ENCODE measurements at places on chromosomes 1 and 21.
A peak's percentile ranks its signal among the peaks of the same experiment; 100 is the strongest.

DNA sequence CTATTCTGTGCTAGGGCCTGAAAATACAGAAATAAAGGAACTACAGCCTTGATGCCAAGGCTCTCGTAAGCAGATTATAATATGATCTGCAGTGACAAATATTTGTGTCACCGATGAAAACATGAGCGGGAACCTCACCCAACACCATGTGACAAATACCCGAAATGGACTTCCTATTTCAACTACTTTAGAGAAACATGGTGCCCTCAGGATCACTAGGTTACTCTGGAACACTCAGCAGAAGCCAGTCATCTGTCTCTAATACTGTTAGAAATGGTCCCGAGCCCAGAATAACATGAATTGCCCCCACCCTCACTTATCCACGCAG, 463 bp upstream of the VAMP3 start:
- no peak for DNase-seq

DNA sequence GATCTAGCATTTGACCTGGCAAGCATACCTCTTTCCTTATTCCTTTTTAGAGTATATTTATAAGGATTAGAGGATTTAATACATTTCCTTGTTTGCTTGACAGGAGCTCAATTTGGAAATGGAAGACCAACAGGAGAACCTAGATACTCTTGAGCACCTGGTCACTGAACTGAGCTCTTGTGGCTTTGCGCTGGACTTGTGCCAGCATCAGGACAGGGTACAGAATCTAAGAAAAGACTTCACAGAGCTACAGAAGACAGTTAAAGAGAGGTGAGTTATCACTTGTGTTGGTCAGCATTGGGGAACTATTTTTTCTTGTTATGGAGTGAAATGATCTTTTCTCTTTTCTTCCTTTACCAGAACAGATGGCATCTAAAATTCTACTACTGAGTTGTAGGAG, 123.4 kb upstream of the BMP8A start:
- DNase-seq, result no peak

DNA sequence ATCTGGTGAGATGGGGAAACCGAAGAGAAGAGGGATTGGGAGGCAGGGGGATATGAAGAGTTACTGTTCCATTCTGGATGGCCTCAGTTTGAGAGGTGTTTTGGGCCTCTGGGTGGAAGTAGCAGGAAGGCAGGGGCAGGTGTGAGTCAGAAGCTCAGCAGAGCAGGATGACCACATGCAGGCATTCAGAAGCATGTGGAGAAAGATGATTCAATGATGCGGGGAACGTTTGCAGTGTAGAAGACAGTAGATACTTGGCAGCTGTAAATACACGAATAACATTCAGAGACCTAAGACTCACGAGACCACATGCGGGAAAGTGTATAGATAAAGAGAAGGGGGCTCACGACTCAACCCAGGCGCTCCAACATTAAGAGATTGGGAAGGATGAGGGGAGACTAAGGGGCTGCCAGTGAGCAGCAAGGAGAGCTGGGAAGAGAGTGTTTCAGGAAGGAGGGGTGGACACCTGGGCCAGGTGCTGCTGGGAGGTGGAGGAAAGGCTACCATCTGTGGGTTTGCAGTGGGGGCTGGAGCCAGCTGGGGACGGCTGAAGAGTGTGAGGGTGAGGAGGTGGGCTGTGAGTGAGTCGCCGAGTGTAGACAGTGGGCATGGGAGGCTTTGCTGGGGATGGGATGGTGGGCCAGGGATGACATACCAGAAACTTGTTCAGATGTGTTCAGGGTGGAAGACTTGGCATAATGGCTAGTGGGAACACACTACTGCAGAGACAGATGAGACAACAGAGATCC, 5.8 kb upstream of the EPS8L3 start:
- DNase-seq, result peak; percentile 72

GRCh38 chr1:242002510-242002909, 3.6 kb upstream of the MAP1LC3C start:
- DNase-seq, result no peak

GRCh38 chr1:118900643-118901440, 87.3 kb downstream of the TBX15 start:
- peak; percentile 9 for DNase-seq

DNA sequence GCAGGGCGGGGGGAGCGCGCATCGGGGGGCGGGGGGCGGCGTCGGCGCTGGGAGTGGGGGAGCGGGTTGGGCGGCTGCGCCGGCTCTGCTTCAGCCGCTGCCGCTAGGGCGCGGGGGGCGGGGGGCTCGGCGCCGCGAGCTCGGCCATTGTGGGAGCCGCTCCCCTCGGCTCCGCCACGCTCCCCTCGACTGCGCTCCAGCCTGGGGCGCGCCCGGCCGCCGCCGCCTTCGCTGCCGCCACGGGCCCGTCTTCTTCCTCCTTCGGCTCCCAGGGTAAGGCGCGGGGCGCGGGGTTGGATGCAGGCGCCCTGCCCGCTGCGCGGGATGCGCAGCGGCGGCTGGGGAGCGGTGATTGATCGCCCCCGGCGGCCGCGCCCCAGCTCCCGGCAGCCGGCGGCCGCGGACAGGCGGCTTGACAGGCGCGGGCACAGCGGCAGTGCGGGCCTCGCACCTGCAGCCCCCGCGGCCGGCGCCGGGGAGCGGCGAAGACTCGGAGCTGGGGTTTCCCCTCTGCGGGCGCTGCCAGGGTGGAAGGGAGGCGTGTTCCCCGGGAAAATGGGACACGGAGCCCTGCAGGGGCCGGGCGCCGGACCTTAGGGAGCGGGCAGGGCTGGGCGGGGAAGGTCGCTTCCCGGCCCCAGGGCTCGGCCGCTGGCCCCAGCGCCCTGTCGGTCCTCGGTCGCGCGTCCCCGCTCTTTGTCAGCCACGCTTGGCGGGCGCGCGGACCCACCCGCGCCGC, 55.3 kb downstream of the NDUFS5 start:
- DNase-seq, result peak; percentile 19

DNA sequence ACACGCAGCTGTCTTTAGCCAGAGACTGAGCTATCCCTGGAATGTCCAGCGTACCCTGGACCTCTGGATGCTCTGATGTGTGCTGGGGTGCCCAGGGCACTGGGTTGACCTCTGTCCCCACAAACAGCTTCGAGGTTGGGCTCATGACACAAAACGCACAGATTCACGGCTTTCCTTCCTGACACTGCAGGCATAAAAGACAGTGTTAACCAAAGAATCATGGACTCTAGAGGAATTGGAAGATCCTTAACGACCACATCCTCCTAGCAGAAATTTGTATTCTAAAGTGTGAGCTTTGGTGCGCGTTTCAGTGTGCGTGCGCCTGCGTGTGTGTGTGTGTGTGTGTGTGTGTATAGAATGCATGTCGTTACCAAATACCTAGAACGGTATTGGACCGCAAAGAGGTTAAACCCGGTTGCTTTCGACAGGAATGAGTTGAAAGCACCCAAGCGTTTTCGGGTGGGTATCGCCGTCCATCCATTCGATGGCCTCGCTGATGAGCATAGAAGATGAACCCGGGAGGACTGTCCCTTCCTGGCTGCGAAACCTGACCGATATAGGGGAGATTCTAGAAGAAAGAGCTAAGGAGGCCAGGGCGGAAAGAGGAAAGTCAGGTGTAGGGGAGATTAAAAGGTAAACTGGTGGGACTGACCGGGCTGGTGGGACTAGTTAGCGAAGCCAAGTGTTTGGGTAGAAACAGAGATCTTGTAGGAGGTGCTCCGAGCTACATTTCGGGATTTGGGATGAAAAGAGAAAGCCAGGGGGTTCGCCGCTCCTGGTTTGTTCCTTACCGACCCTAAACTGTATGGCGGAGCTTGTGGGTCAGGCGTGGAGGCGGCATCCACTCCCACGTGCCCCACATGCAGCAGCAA, 6.8 kb upstream of the LHX9 start:
- no peak for DNase-seq

- DNase-seq, result no peak
These were observed 18.4 kb downstream of the RNF2 start for GRCh38 chr1:185063719-185064118.

DNA sequence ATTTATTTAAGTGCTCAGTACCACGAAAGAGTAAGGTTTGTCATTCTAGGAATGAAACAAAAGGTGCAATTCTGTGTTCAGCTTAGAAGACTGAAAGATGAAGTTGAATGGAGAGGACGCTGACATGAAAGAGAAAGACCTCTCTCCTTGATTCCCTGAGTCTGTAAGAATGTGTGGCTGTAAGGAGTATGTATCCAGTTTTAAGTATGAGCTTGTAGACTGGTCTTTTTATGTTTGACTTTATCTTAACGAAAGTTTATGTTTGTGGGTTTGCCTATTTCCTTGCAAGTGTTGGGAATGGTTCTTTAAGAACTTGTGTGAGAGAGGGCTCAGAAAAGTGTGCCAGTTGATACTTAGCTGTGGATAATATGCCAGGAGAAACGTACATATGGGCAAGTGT, 1.4 kb downstream of the CHD1L start:
- DNase-seq, result no peak

DNA sequence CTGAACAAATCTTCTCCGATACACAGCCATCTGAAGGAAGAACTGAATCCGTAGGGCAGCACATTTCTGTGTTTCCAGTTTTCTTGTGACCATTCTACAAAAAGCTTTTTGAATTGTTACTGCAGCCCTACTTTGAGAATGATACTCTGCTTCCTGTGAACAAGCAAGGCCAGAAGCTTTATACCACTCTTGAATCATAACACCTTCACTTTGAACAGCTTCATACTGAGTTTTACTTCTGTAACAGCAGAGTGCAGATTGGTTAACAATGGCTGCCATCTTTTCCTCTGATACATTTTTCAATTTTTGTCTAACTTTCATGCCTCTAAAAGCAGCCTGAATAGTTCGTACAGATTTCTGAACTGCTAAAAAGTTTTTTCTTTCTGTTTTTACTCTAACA, 33.6 kb upstream of the F13B start:
- no peak for DNase-seq

DNA sequence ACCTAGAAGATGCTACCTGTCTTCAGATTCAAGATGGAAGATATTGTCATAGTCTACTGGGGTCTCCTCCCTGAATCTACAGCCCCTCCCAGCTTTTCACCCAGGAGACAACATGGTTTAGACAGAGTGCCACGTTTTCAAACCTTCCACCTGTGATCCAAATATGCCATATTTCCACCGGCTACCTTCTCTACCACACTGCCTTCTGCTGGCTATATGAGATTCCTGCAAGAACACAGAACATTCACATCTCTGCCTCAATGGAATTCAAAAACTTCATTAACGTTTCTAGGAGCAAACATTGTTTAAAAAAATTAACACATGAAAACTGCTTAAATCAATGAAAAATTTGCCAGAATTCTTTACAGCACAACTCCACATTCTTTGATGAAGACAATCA, 12.9 kb upstream of the LELP1 start:
- no peak for DNase-seq

- DNase-seq, result no peak
These were observed 54.6 kb downstream of the NENF start for GRCh38 chr1:212487286-212487685.

DNA sequence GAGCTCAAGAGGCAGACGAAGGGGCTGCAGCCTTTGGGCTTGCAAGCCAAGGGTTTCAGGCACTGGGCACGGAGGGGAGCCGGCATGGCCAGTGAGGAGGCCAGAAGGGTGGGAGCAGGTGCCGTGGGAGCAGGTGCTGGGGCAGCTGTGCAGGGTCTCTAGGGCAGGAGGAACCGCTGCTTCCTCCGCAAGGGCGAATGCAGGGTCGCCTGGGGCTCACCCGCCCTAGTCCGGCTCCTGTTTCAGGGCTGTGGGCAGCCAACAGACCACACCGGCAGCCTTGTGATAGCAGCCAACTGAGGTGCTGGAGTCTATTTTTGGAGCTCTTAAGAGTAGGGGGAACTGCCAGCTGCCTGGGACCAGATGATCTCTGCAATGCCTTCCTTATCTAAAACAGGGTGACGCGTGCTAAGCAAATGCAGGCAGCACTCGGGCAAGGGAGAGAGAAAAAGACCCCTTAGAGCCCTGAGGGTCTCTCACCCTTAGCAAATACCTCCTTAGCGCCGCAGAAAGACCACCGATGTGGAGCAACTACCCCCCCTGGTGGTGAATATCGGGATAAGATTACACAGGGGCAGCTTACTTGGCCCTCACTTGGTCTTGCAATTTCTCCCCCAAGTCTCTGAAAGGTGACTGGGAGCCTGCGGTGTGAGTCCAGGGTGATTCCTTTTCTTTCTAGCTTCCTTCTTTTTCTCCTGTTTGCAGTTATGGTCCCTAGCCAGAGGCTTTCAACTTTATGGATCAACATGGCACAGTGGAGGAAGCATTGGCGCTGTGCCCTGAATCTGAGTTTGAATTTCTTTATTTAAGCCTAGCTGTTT, 20.7 kb upstream of the MAPKAPK2 start:
- peak; percentile 54 for DNase-seq

DNA sequence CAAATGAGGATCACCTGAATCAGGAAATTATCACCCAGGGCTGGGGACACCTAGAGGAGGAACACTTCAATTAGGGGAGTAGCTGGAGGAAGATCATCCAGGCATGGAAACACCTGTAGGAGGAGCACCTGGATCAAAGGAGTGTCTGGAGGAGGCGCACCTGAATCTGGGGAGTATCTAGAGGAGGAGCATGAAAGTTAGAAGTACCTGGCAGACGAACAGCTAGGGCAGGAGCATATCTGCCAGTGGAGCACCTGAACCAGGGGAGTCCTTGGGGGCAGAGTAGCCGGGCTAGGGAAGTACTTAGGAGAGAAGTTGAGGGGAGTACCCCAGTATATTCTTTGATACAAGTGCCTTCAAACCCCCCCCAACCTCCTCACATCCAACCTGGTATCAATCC, 1.3 kb downstream of the C1orf210 start:
- DNase-seq, result no peak

- no peak for DNase-seq
These were observed 330.2 kb downstream of the S1PR1 start for GRCh38 chr1:101566883-101567538.

DNA sequence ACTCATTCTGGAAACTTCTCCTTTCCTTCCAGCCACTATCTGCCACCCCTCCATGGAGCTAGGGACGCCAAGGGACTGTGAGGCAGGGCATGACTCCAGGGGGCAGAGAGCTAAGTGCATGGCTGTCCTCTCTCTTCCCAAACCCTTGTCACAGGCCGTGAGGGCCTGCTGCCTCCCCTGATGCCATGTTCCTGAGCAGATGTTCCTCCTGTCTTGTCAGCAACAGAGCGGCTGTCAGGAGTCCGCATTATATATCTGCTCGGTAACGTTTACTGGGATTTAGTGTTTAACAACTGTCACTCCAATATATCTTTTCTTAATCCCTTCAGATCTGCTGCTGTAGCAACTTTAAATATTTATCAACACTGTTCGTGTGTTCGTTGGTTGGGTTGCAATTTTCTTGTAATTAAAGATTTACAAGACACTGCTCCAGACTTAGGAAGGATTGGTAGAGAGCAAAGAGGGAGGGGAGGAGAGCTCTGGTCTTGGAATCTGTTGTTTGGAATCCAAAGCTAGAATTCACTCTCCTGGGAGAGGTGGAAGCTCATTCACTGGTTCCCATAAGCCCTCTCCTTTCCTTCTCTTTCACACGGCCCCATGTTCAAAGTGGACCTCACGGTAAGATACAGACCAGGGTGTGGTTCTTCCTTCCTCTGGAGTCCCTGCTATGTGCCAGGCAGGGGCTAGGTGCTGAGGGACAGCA, 76.2 kb downstream of the MDM4 start:
- DNase-seq, result peak; percentile 8

Measured in fibroblast of skin of back (primary cell).